ENCODE measurements at places on chromosomes 2 and 18.

DNA sequence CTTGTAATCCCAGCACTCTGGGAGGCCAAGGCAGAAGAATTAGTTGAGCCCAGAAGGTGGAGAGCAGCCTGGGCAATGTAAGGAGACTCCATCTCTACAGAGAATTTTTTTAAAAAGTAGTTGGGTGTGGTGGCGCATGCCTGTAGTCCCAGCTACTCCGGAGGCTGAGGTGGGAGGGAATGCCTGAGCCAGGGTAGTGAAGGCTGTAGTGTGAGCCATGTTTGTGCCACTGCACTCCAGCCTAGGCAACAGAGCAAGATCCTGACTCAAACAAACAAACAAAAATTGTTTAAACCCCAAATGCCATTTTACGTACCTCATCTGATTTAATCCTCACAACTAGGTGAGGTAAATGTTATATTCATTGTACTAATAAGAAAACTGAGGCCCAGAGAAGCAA is 38.2 kb downstream of the LPIN2 start:
- DNase-seq, result no peak

- DNase-seq, result no peak
Observed at GRCh38 chr2:73253901-73254300, 19.8 kb downstream of the CCT7 start.

DNA sequence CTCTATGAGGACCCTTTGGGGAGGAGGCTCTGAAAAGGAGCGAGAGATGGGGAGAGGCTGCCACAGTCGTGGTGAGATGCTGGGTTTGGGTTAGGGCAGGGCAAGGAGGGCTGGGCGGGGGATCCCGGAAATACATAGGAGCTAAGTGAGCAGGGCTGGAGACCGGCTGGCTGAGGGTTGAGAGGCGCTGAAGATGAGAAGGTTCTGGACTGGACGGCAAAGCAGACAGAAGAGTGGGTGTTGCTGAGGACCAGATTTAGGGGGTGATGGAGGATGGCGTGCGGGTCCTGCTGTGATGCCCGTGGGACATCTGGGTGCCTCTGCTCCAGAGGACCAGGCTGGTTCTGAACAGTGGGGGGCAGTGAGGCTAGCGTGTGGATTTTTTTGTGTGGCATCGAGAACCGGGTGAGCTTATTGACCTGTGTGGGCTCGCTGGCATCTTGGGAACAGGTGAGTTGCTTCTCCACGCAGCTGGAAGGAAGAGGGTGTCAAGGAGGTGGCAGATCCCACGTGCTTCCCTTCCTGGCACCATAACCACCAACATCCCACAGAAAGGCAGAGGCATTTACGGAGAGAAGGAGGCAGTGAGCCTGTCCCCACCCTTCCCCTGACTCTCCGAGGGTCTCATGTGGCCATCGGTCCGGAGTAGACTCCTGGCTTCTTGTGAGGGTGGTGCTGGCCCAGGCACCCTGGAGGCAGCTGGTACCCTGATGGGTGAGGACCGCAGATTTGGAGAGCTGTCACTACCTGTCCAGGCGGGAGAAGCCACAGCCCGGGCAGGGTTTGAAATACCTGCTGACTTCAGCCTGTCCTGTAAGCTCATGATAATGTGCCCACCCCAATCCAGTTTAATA is 70.3 kb downstream of the ASB1 start:
- DNase-seq, result no peak

GRCh38 chr18:77949355-77949973 is 699.8 kb downstream of the GALR1 start:
- DNase-seq, result no peak

DNA sequence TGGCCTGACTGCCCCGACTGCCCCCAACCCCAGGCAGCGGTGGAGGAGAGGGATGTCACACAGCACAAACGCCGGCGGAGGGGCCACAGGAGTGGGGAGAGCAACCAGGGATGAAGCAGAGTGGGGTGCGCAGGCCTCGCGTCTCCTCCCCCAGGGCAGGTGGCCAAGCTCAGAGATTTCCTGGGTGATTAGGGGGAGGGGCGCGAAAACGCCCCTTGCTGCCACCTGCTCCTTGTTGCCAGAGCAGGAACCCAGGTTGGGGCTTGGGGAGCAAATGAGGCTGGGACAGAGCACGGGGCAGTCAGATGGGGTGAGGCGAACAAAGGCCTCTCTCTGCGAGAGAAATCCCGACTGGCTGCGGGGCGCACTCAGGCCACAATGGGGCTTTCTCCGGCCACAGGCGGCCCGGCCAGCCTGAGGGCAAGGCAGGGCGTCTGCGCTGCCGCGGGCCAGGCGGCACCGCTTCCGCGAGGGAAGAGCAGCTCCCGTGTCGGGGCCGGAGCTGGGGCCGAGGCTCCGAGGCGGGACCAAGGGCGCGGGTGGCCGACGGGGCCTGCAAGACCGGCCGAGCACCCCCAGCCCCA is 11.5 kb downstream of the TEX44 start:
- DNase-seq, result no peak

Data from stimulated activated CD4-positive, alpha-beta T cell treated with anti-CD3 and anti-CD28 coated beads, Interleukin-15, amount 100 ng/mL, for 1 hour (primary cell).